ENCODE measurements at places on chromosomes 7 and 10. TPM values are rescaled to one million over a fixed set of nuclear protein-coding genes. Genes with fewer than 3 reads are reported as not detected.

- no peak for DNase-seq
Observed at GRCh38 chr10:24737001-24737400, 13.3 kb upstream of the ARHGAP21 start.

DNA sequence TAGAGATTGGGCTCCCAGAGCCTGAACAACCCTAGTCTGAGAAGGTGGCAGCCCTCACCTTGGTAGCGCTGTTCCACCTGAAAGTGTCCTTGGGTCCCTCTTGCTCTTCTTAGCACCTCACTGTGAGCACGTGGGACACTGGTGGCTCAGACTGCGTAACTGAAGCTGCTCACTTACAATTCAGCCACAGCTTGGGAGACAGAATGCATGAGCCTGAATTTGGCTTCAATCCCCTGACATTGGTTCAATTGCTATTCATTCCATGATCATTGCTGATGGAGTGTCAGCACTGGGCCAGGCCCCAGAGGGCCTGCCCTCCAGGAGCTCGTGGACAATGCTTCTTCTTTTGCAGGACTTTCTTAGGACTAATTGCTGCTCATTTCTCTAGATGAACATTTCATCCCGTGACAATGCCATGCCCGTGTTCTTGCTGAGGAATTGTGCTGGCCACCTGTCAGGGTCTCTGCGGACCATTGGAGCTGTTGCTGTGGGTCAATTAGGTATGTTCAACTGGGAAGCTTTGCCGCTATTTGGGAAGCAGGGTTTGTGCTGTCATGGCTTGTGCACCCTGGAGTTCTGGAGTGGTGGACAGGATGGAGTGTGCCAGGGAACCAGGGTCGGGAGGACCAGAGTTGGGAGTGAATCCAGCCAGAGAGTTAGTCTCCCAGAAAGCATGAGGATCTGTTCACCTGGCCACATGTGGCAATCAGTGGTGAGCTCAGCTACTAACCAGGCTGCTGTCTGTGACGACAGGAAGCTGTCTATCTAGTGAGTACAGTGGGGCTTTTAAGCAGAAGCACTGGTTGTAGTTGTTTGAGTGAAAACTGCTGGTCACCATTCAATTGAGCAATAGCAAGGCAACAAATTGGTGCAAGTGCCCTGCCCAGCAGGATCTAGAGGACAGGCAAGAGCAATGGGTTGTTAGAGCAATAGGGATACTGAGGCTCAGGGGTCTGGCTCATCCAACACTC, 105.1 kb downstream of the WDFY4 start:
- no peak for DNase-seq

GRCh38 chr10:34821587-34822585, 6.8 kb upstream of the PARD3 start:
- DNase-seq = no peak

GRCh38 chr7:25515633-25516275, 287.5 kb upstream of the NPVF start:
- DNase-seq = no peak

GRCh38 chr7:156944876-156945275, 4.6 kb upstream of the NOM1 start:
- DNase-seq = no peak

- no peak for DNase-seq
Observed at GRCh38 chr7:143181349-143181748, 1.9 kb upstream of the TAS2R39 start.

DNA sequence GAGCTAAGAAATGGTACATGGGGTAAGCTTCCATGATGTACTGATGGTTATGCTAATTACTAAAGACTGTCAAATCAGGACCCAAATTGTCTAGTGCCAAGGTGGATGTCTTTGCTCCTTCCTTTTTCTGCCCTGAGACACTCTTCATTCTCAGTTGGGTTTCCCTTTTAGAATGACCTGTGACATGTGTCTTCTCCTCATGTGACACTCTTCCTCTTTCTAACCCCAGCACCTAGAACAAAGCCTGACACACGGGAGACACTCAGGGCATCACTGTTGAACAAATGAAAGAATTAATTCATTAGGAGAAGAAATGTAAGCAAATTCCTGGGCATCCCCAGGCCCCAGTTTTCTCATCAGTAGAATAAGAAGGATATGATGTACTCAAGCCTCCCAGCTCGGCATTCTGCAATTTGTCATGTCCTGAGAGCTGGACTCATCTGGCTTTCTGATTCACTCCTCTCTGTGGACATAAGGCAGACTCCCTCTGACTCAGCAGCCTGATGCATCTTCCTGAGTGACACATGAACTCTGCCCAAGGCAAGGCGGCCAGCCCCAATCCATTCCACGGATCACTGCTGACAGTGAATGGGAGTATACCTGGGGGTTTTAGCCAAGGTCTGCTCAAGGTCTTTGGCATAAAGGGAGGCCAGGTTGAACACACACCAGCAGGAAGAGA, 473.8 kb downstream of the KCNMA1 start:
- DNase-seq = no peak

- no peak for DNase-seq
Observed at GRCh38 chr7:3862774-3863173, 561.7 kb downstream of the SDK1 start.

GRCh38 chr7:496528-497295, 22.9 kb downstream of the PDGFA start:
- DNase-seq = no peak

GRCh38 chr10:118522791-118523498, 72.5 kb downstream of the PRLHR start:
- DNase-seq = no peak

- DNase-seq = no peak
Observed at GRCh38 chr7:131536361-131536849, 20.0 kb downstream of the PODXL start.

- no peak for DNase-seq
Observed at GRCh38 chr7:95319570-95319969, 4.8 kb downstream of the PON1 start.

DNA sequence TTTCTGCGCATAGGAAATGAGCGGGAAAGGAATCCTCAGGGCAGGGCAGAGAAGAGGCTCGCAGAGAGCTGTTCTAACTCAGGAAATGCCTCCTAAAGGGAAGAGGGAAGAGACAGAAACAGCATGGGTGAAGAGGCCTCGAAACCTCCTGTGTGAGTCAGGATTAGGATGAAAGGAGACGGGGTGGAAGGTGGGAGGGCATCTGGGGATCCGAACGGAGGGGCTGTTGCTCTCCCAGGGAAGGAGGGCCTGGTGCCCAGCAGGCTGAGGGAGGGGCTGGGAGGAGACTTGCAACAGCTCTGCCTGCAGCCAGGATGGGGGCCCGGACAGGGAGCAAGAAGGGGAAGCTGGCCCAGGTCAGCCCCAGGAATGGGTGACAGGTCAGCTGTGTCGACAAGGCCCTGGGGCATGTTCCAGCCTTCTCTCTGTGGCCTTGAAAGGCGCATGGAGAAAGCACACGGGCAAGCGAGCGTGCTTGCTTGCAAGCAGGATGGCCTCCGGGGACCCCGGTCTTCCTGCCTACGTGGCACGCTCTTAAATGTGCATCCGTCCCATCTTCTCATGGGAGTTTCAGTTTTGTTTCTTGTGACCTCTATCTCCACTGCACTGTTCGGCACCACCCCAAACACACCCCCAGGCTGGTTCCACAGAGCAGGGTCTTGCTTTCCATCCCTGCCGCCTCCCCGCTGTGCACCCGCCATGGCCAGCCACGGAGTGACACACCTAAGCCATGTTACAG, 63.5 kb downstream of the HIPK2 start:
- no peak for DNase-seq

DNA sequence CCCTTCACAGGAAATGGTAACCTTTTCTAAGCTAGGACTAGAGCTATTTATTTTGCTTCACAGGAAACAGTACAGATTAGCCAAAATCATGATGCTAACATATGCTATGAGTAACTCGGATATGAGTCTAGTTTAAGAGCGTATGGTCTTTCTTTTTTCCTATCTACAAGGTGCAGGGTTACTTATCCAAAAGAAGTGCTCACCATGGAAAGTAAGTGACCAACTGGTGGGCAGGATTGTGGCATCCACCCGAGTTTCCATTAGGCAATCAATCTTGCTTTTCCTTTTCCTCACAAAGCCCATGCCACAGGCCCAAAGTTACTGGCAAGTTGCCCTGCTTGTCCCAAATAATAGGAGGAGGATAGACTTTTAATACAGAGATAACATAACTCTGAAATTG, 765.1 kb upstream of the POM121L12 start:
- DNase-seq = no peak

GRCh38 chr10:7258948-7259523, 151.8 kb downstream of the SFMBT2 start:
- DNase-seq = no peak

DNA sequence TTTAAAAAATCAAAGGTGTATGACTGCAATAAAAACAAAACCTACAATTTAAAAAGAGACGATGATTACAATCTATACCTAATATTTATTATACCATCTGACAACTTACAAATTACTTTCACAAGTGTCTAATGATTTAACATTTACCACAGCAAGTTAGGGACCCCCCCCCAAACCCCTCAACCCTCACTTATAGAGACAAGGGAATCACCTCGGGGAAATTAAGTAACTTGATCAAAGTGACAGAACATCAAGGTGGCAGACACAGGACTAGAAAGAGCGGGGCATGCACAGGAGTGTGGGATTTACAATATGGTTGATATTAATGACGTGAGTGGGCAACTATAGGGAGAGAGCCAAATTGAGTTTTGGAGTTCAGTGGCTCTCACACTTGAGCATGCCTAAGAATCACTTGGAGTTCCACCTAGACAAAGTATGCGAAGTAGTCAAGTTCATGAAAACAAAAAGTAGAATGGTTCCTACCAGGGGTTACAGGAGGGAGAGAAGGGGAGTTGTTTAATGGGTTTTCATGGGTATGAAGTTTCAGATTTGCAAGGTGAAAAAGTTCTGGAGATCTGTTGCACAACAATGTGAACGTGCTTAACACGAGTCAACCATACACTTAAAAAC, 43.4 kb downstream of the SGMS1 start:
- no peak for DNase-seq

DNA sequence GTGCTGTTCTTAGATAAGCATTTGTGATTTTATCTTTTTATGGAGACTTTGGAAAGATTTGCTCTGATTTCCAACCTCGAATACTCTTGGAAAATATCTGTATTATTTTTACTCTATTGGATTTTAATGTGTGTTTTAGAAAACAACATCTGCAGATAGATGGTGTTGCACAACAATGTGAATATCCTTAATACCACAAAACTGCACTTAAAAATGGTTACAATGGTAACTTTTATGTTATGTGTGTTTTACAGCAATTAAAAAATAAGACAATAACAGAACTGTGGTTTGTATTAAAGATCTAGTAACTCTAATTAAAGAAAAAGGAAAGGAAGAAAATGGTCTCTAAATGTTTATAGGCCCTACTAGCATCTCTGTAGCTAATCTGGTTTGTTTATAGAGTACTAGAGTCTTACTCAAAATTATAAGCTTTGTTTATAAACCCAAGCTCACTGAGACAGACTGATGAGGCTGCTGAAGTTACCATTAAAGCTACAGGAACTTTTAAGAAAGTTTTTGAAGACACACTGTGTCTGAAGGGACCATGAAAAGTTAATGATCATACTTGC, 74.6 kb upstream of the CC2D2B start:
- no peak for DNase-seq

DNA sequence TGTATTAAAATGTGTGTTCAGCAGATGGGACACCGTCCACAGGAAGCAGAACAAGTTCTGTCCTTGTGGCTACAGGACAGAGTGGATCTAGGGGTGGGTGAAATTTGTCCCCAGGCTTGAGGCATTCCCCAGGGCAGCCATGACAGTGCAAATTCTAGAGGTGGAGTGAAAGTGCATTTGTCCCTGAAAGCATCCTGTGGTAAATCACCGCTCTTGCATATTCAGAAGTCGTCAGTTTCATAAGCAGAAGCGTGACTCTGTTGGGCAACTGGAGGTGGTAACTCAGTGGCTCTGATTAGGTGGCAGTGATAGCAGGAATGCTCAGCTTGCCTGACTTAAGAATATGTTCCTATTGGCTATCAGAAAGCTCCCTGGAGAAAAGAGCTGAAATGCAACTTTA, 96.6 kb downstream of the SNX10 start:
- no peak for DNase-seq

DNA sequence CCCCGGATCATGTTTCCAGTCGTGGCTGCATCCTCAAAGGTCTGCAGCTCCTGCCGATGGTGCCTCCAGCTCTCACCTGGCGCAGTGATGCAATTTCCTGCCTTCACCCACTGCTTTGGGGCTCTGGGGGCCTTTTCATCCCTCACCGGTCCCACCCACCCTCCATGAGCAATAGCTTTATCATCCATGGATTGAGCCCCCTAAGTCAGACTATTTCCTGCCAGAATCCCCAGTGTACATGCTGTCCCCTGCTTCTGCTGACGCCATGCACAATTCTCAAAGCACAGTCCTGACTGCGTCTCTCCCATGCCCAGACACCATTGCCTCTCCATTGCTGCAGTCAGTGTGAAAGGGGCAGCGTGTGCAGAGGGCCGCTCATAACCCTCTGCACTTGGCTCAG, 49.7 kb downstream of the FAM241B start:
- DNase-seq = no peak

DNA sequence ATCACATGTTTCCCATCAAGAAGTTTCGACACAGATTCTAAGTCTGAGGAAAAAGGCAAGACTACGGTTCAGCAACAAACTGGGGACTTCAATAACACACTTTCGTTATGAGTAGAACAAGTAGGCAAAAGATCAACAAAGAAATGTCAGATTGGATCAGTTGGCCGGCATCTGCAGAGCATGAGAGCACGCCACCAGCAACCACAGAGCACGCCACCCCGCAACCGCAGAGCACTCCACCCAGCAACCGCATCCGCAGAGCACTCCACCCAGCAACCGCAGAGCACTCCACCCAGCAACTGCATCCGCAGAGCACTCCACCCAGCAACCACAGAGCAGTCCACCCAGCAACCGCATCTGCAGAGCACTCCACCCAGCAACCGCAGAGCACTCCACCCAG, 89.7 kb upstream of the FAM20C start:
- no peak for DNase-seq

DNA sequence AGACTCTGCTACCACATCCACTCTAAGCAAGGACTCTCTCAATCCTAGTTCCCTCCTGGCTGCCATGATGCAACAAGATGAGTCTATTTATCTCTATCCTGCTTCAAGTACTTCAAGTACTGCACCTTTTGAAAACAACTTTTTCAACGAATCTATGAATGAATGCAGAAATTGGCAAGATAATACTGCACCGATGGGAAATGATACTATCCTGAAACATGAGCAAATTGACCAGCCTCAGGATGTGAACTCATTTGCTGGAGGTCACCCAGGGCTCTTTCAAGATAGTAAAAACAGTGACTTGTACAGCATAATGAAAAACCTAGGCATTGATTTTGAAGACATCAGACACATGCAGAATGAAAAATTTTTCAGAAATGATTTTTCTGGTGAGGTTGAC, 40.7 kb downstream of the AHR start:
- no peak for DNase-seq

GRCh38 chr7:155191901-155192478, 105.7 kb upstream of the INSIG1 start:
- DNase-seq = no peak

GRCh38 chr10:133400624-133401424, 6.9 kb downstream of the MTG1 start:
- DNase-seq = no peak

The PRR15 gene
- polyA plus RNA-seq = not detected

The PITX3 gene
- polyA plus RNA-seq = 24.1 TPM

The HOXA5 gene
- 19.1 TPM for polyA plus RNA-seq

The MLLT10 gene
- polyA plus RNA-seq = 28.2 TPM

The ZNF804B gene
- not detected for polyA plus RNA-seq

The SAMD9L gene
- polyA plus RNA-seq = 6.4 TPM
